ENCODE measurements at places on chromosomes 5 and 9. TPM values are rescaled to one million over a fixed set of nuclear protein-coding genes. Genes with fewer than 3 reads are reported as not detected.

DNA sequence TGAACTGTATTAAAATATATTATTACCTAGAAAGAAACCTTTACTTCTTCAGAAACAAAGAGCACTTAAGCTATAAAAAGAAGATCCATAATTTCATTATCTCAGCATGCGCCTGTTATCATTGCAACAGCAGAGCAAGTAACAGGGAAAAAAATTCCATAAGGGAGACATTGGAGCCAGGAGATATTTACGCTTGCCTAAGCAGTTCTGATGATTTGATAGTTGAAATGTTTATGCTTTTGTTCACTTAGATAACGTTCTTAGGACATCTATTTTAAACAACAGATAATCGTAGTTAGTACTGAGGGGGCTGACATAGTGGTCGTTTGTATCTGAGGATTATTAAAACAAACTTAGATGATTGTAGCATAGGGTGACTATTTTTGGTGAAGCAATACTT lies 252.5 kb downstream of the NNT start:
- no peak for DNase-seq

- peak; percentile 73 for DNase-seq
Observed at GRCh38 chr9:70053864-70054263, 10.2 kb downstream of the MAMDC2 start.

DNA sequence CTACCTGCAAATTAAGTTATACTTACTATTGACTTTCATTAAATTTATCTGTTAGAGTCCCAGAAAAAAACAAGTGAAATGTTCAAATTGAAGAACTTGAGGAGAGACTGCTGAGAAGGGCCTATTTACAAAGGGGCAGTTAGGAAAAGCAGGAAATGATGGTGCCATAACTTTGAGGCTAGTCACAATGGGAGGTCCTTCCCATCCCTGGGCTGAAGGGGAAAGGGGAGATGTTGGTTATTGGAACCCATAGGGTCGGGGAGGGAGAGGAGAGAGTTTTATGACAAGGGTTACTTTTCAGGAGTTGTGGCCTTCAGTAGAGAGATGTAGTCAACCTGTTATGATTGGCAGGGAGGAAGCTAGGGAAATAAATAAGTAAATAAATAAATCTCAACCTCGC lies 169.1 kb downstream of the DMRT2 start:
- DNase-seq = peak; percentile 40

DNA sequence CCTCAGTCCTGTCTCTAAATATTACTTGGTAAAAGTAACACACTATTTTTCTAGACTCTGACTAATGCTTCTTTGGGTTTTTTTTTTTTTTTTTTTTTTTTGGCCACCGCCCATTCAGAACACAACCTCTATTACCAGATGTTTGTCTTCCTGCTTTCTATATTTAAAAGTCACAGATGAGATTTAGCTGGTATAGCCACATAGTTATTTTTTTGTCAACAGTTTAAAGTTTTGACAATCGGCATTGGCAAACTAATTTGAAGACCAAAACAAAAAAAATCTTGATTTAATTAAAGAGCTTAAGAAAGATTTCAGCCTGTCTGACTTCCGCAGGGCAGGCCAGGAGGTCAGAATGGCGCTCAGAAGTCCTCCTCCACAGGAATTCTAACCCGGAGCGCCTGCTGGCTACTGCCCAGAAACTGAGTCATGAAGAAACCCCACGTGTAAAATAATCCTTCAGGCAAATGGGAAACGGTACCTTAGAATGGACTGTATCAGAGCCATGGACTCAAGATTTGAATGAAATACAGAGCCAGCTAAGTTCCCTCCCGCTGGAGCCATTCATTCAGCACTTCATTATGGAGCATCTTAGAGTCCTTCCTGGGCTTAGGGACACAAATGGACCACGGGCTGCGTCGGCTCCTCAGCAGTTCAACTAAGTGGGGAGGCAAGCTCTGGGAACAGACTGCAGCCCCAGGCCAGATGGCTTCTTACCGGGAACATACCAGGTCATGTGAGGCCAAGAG lies 55.6 kb downstream of the PTPDC1 start:
- DNase-seq = peak; percentile 95

GRCh38 chr5:67549296-67549618 lies 352.7 kb upstream of the CD180 start:
- DNase-seq = no peak

- DNase-seq = no peak
Observed at GRCh38 chr9:105158898-105159297, 85.6 kb upstream of the SLC44A1 start.

DNA sequence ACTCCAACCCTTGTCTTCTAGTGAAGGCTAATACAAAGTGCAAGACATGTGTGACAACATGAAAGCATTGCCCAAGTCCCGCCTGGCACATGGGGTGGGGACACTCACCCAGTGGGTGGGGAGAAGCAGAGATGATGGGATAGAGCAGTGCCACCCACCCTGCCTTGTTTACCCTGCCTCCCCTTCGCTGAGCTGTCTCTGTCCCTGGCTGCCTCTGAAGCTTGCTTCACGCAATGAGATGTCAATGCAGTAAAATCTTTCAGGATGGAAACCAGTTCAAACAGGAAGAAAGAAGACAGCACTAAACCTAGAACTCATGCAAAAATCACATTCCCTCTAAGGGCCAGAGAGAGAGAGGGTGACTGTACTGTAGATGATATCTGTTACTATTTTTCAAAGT lies 148.0 kb downstream of the INSYN2B start:
- DNase-seq = no peak

- no peak for DNase-seq
Observed at GRCh38 chr9:84493284-84493947, 152.9 kb upstream of the SLC28A3 start.

DNA sequence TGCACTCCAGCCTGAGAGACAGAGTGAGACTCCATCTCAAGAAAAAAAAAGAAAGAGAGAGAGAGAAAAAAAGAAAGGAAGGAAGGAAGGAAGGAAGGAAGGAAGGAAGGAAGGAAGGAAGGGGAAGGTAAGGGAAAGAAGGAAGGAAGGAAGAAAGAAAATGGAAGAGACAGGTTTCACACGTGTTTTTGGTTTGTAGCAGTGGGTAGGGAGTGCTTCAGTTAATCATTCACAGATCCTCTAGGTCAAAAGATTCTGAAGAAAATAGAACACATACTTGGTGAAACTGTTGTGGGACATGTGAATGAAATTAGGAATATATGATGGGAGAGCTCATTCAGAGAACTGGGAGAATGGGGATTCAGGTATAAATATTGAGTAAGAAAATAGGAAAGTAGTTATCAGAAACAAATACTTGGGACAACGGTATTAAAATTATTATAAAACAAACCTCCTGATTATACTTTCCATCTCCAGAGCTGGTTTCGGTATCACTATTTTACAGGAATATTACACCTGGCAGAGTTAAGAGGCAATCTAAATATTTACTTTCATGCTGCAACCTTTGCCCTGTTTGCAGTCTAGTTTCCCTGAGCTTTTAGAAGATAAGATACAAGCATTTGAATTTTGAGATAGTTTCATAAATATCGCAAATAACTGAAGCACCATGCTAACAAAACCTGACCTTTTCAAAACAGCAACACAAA lies 37.2 kb downstream of the MARVELD2 start:
- no peak for DNase-seq

GRCh38 chr9:129854588-129855110 lies 19.4 kb downstream of the USP20 start:
- no peak for DNase-seq

- DNase-seq = no peak
Observed at GRCh38 chr5:158845941-158846340, 253.8 kb downstream of the EBF1 start.

GRCh38 chr9:70439991-70440706 lies 25.7 kb upstream of the KLF9 start:
- no peak for DNase-seq

DNA sequence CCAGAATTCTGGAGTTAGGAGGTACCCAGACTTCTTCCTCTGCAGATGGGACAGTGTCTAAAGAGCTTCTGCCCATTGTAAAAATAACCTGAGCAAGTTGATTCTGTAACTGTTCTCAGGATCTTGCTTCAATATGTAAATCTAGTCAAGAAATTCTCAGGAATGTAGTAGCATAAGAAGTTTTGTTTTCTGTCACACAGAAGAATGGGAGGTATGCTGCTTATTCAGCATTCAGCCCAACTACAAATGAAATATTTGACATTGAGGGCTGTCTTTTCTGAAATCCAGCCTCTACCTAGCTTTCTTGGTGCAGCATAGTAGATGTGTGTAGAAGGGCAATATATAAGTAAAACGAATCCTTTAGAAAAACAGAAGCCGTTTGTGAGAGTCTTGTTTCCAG lies 13.8 kb downstream of the MACIR start:
- no peak for DNase-seq

DNA sequence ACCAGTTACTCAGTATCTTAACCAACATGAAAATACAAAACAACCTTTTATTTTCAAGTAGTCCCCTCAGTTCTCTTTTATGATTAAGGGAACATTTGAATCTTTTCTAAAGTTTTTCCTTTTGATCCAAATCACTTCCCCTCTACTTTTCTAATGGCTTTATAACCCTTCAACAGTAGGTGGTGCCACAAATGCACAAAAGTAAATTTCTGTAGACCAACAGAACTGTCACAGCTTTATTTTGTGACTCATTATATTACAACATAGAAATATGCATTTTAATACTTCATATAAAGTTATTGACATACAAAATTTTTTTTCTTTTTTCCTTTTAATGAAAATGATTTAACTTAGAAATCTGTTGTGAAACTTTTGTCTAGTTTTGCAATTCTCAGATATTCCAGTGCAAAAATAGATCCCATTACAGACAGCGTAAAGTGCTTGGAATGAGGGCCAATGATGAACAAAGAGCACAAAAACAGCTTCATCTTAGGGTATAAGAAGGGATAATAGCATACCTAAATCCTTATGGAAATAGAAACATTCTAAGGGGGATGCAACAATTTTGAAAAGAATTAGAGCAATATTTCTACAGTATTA lies 17.0 kb downstream of the NIPSNAP3B start:
- peak; percentile 31 for DNase-seq

DNA sequence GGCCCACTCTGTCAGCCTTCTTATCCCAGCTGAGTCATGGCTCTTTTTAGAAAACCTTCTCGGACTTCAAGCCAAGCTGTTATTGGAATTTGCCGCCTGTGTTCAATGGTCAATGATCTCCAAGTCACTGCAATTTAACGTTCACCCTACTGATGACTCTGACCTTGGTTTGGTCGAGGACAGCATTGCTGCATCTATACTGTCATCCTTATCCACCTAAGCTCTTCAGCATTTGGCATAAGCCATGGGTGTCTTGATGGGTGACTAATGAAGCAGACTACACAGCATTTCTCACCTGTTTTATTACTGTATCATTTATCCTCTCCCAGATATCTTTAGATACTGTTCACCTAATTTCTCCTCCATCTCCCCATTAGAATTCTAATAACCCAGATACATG lies 5.6 kb upstream of the HSPB3 start:
- DNase-seq = no peak

- DNase-seq = no peak
Observed at GRCh38 chr9:27473111-27473529, 51.0 kb upstream of the IFNK start.

DNA sequence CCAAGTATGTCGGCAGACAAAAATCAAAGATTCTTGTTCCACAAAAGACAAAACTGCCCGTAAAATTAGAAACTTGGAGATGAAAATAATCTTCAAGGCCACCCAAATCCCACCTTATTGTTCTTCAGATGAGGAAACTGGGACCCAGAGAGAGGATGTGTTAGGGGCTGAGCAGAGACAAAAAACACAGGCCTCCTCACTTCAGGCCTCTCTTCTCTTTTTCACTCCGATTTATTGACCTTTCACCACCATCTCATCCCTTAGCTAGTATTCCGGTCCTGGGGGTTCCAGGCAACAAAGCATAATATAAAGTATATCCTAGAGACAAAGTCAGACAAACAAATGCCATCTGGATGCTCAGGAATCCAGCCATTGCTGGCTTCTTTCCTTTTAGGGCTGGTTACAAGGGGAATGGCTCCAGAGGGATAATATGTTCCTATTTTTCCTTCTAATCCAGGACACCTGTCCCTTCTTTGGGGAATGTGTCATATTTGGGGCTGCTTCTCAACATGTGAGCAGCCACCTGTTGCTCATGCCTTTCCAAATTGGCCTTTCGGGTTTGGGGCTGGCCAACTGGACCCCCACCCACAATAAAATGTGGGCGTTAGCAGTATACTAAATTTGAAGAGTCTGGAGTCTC lies 42.2 kb upstream of the AFAP1L1 start:
- no peak for DNase-seq

GRCh38 chr9:755454-756381 lies 85.8 kb upstream of the DMRT1 start:
- peak; percentile 93 for DNase-seq

- peak; percentile 44 for DNase-seq
Observed at GRCh38 chr9:86660146-86660943, 287.0 kb downstream of the GAS1 start.

ALDH7A1 gene
- total RNA-seq = 27.4 TPM

LSM11 gene
- total RNA-seq = 9.0 TPM

GPR151 gene
- not detected for total RNA-seq

CATSPER3 gene
- 0.06 TPM for total RNA-seq

TAF1L gene
- total RNA-seq = 0.03 TPM

CLIC3 gene
- total RNA-seq = 3.9 TPM

TPPP gene
- total RNA-seq = not detected

FAM221B gene
- total RNA-seq = not detected

ASPN gene
- total RNA-seq = not detected

ZNF483 gene
- 3.1 TPM for total RNA-seq

HNRNPAB gene
- total RNA-seq = 169 TPM

TAS2R1 gene
- not detected for total RNA-seq
